ENCODE measurements at places on chromosomes 16 and 17.
A peak's percentile ranks its signal among the peaks of the same experiment; 100 is the strongest.

GRCh38 chr17:72514891-72515290 is 394.1 kb downstream of the SOX9 start:
- DNase-seq, result no peak

GRCh38 chr17:66636111-66636510 is 198.8 kb upstream of the CACNG5 start:
- DNase-seq, result no peak

DNA sequence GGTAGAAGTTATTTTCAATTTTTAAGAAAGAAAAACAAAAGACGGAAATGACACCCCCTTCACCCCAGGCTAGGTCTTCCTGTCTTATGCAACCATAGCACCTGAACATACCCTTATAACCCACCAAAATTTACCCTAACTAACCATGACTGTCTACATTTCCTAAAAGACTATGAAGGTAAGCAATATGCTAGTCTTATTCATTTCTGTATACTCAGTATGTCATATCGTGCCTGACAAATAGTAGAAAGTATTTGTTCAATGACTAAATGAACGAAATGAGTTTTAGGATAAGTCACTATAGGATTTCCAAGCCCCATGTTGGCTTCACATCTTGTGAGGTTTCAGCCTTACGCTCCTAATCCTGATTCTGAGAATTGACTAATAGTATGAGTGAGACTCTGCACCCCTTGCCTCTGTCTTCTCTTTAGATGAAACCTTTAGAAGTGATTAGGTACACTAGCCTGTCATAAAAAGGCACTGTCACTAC is 6.5 kb downstream of the ADAT1 start:
- peak; percentile 20 for DNase-seq

- DNase-seq, result no peak
Observed at GRCh38 chr17:68302066-68302564, 10.8 kb downstream of the ARSG start.

- DNase-seq, result no peak
Observed at GRCh38 chr16:56907401-56907800, 24.5 kb upstream of the HERPUD1 start.

GRCh38 chr17:9672691-9673090 is 27.4 kb downstream of the USP43 start:
- no peak for DNase-seq

GRCh38 chr16:53503991-53504663 is 1.1 kb upstream of the AKTIP start:
- peak; percentile 48 for DNase-seq

- no peak for DNase-seq
Observed at GRCh38 chr16:2089706-2090480, 42.1 kb downstream of the TSC2 start.

GRCh38 chr17:44006272-44006597 is 1.8 kb downstream of the NAGS start:
- DNase-seq, result no peak

DNA sequence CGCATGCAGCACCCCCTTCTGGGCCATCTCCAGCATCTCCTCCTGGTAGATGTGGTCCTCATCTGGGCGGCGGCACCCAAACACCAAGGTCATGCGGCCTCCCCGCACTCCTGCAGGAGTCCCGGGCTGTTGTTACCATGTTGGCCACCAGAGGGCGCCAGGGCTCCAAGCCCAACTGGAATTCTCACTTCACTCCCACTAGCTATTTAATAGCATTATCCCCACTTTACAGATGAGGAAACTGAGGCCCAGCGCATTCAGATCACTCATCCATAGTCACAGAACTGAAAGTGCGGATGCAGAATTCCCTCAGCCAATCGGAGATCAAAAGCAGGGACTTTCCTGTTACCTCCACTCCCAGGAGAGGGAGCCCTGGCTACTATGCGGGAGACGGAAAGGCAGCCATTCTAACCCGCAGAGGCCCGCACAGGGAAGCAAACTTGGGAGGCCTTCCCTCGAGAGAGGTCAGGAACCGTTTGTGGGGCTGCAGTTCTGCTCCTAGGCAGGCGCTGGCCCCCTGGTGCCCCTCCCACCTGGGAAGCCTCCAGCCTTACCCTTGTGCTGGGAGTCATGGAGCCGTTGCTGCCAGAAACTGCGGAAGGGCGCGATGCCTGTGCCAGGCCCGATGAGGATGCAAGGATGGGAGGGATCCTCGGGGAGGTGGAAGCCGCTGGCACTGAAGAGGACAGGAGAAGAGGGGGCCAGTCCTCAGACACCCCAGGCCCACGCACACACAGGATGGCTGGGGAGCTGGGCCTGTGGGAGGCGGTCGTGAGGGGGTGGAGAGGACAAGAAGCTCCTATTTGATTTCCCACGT is 40.1 kb downstream of the NOS2 start:
- DNase-seq, result peak; percentile 31

DNA sequence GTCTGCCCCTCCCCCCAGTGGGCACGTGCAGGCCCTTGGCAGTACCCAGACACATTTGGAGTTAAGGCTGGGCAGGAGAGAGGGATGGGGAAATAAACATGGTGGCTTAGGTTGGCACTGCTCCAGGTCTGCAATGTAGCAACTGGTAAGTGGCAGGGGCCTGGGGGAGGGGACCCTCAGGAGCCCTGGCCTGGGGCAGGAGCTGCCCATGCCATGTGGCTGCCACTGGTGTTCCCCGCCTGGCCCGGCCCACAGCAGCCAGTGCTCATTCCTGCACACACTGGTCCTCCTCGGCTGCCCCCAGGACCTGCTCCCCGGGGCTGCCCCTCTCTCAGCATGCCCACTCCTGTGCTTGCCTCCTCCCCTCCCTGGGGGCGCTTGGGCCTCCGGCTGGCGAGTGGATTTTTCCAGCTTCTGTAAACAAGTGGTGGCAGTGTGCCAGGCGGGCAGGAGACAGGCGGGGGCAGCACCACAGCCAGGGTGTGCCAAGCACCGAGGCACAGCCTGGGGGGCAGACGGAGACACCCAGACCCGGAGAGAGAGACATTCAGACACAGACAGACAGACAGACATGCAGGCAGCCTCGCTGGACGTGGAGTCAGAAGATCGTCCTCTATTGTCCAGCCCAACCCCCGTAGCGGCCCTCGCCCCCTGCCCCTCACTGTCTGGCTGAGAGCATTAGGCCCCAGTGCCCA is 9.4 kb downstream of the THRA start:
- DNase-seq, result no peak

GRCh38 chr16:27917949-27918348 is 145.6 kb downstream of the GSG1L start:
- DNase-seq, result no peak

GRCh38 chr17:66829883-66830282 is 5.0 kb upstream of the CACNG5 start:
- DNase-seq, result no peak

GRCh38 chr17:49501496-49501895 is 6.4 kb downstream of the NGFR start:
- no peak for DNase-seq

DNA sequence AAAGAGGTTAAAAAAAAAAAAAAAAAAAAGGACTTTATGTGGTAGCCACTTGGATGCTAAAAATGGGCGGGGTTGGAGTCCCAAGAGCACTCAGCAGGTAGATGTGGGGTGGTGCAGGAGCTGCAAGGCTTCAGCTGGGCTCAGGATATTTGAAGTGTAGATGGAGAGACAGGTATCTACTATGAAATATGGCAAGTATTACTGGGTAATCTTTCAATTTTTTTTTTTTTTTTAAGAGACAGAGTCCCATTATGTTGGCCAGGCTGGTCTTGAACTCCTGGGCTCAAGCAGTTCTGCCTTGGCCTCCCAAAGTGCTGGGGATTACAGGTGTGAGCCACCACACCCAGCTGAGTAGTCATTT is 7.6 kb downstream of the TUFM start:
- DNase-seq, result no peak

DNA sequence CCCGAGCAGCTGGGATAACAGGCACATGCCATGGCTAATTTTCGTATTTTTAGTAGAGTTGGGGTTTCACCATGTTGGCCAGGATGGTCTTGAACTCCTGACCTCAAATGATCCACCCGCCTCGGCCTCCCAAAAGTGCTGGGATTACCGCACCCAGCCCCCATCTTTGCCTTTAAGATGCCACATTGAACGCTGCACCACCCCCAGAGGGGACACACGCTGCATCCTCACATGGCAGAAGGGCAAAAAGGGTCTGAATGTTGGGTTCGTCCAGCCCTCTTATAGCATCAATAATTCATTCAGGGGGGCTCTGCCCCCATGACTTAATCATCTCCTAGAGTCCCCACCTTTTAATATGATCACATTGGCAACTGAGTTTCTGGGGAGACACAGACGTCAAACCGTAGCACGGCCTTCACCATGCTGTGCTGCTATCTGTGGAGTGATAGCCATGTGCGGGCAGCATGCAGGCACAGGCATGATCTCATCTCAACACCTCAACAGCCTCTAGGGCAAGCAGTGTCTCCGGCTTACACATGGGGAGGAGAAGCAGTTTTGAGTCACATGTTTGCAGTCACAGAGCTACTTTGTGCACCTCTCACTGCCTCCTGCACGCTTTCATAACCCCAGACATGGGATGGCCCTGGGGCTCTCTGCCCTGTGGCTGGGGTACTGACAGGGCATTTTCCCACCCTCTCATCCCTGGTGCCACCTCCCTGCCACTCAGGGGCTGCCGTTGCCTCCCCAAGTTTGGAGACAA is 30.0 kb downstream of the IL21R start:
- no peak for DNase-seq

DNA sequence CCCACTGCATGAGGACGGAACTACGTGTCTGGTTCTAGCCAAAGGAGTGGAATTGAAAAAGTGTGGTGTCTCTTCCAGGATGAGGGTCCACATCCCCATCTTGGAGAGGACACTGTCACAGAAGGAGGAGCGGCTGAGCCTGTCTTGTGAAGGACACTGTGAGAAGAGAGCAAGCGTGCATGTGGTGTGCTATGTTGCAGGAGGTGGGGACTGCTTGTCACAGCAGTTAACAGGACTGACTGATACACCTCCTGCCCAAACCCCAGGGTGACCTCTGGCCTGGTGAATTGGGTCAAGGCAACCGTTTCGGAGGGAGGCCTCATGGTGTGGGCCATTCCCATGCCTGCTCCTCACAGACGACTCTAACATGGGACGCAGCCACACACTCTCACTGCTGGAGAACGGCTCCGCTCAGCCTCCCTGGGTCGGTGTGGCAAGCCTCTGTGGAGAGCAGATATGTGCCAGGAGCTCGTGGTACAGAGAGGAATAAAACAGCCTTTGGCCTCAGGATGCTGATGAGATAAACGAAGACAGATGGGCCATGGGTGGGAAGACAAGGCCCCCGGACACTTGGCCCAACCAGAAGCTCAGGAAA is 56.4 kb upstream of the RBFOX3 start:
- DNase-seq, result no peak

DNA sequence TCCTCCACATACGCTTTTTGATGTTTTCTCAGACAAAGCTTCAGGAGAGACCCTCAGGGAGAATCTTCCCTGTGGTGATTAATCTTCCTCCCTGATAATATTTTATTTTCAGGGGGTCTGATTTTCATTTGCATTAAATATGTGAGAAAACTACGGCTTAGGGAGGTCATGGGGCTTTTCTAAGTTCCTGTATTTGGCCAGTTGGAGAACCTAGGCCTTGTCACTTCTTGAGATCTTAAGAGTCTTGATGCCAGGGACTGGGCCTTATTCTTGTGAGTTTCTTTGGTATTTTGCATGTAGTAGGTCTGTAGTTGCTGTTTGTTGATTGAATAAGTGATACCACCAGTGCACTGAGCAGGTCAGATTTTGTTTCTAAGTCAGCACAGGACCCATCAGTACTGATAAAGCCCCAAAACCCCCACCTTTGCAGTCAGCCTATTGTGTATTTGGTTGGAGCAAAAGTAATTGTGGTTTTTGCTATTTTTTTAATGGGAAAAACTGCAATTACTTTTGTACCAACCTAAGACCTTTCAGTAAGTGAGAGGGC is 130.1 kb downstream of the PRKCA start:
- no peak for DNase-seq

GRCh38 chr17:75241143-75241430 is 20.3 kb downstream of the GGA3 start:
- no peak for DNase-seq
